ENCODE measurements at places on chromosomes 6 and 20.

DNA sequence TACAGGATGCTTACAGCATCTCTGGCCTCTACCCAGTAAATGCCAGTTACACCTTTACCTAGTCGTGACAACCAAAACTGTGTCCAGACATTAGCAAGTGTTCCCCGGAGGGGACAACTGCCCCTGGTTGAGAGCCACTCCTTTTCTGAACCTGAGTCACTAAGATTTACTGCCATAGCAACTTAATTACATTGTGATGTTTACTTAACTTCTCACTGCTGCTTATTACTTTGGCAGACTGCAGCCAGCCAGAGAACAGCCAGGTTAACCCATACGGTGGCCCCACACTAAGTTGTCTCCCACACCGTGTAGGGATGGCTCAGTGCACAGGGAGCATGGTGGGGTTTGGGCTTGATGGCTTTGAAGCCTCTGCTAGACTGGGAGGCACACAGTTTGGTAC, 204.7 kb upstream of the SULF2 start:
- no peak for DNase-seq

DNA sequence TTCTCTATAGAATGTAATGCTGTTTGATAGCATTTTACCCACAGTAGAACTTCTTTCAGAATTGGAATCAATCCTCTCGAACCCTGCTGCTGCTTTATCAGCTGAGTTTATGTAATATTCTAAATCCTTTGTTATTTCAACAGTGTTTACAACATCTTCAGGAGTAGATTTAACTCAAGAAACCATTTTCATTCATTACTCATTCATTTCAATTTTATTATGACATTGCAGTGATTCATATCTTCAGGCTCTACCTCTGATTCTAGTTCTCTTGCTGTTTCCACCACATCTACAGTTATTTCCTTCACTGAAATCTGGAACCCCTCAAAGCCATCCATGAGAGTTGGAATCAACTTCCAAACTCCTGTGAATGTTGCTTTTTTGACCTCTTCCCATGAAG, 93.7 kb downstream of the ZFAND3 start:
- no peak for DNase-seq

DNA sequence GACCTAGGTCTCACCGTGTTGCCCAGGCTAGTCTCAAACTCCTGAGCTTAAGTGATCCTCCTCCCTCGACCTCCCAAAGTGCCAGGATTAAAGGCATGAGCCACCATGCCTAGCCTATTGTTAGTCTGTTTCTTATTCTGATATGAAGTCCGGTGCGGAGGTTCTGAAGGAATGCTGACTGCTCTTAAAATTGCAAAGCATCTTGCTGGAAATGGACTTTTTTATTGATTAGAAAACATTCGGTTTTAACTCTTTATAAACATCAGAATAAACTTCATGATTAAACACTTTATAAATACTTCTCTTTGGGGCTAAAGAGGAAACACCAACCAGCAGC, 3.2 kb downstream of the TNFAIP3 start:
- DNase-seq: no peak

DNA sequence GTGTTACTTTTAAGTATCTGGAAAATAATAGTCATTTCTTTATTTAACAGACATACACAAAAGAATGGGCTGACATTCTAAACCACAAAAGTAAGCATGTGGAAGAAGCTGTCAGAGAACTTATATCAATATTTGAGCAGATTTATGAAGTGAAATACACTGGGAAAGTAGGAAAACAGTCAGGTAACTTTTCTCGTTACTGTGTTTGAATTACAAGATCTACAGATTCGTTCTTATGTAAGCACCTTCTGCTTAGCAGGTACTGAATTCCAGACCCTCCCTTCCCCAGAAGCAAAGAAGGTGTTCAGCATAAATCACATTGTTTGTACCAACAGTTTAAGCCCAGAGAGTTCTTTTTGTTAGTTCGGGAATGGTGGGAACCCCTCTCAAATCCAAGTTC, 88.0 kb downstream of the DNAH8 start:
- DNase-seq: no peak

DNA sequence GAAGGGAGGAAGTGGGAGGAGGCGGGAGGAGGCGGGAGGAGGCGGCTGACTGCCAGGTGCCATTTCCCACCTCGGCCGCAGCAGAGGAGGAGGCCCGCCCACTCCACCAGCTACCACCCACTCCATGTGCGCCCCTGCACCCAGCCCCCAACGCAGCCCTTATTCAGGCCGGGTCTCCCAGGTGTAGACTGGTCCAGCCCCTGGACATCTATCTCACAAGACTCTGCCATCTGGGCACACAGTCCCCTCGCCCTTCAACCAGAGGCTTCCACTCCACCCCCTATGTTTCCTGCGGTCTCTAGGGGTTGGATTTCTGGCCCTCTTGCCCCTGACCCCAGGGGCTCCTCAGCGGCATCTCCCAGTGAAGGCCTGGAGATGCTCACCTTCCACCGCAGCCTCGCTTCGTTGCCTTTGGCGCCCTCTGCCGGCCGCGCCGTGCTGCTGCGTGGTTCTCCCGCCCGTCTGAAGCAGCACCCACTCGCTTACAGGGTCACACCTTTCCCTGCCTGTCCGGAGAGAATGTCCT, 32.6 kb upstream of the FAM83D start:
- peak; percentile 77 for DNase-seq
